CD4-positive, alpha-beta T cell (primary cell): ENCODE measurements at places on chromosomes 1 and 21. TPM values are rescaled to one million over a fixed set of nuclear protein-coding genes. Genes with fewer than 3 reads are reported as not detected.

- peak; percentile 25 for DNase-seq
- no peaks in the 10 kb centered on the region for H3K27me3 ChIP-seq
- peaks cover 48% of the 10 kb centered on the region for H3K4me1 ChIP-seq
- H3K36me3 ChIP-seq = no peaks in the 10 kb centered on the region
These were observed 124.8 kb downstream of the KCNN3 start for GRCh38 chr1:154745286-154745731.

Gene DHDDS
- 26.8 TPM for total RNA-seq

DNA sequence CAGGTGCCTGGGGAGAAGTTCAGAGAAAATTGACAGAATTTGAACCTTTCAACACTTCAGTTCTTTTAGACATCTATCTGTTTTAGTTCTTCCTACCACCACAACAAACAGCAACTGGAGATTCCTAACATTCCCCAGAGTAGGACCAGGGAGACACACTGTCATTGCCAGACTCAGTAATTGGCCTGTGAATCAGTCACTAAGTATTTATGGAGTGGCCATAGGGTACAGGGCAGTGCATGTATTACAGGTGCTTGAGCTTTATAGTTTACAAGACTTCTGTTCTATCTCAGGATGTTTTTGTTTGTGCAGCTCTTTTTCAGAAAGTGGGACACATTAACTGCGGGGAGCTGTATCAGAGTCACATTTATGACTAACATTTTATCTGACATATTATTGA is 1.7 kb downstream of the CDC14A start:
- peaks cover 44% of the 10 kb centered on the region for H3K36me3 ChIP-seq
- H3K27ac ChIP-seq = no peak overlapping the region
- peak overlapping the region; percentile 96 for H3K4me3 ChIP-seq

GRCh38 chr1:183484254-183484653 is 12.0 kb downstream of the SMG7 start:
- H3K36me3 ChIP-seq = no peaks in the 10 kb centered on the region
- no peak overlapping the region for H3K27ac ChIP-seq
- DNase-seq = no peak
- H3K4me1 ChIP-seq = peaks cover 8% of the 10 kb centered on the region
- H3K27me3 ChIP-seq = no peaks in the 10 kb centered on the region

GRCh38 chr1:222095606-222096475 is 354.0 kb upstream of the DUSP10 start:
- H3K27me3 ChIP-seq = no peaks in the 10 kb centered on the region
- H3K4me3 ChIP-seq = no peak overlapping the region
- H3K4me1 ChIP-seq = peaks cover 3% of the 10 kb centered on the region
- DNase-seq = peak; percentile 69

Gene PTGFR
- total RNA-seq = not detected

DNA sequence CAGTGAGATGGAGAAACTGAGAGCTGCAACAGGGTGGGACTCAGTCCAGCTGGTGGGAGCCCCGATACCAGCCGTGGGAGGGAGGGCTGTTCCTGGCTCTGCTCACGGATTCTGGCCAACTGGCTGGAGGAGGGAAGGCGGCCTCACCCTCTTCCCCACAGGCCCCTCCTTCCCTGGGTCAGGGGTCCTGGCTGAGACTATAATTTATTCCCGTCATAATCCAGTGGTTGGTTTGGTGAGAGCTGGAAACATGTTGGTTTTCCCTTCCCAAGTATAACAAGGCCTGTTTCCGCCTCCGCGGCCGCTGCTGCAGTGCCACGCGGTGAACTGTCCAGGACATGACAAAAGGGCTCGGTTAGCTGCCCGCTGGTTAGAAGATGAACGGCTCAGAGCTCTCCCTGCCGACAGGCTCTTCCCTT is 10.0 kb downstream of the PTPRF start:
- no peaks in the 10 kb centered on the region for H3K36me3 ChIP-seq
- no peak overlapping the region for H3K27ac ChIP-seq
- no peak for DNase-seq
- no peaks in the 10 kb centered on the region for H3K4me1 ChIP-seq

Gene RUNX1
- total RNA-seq = 71.7 TPM

DNA sequence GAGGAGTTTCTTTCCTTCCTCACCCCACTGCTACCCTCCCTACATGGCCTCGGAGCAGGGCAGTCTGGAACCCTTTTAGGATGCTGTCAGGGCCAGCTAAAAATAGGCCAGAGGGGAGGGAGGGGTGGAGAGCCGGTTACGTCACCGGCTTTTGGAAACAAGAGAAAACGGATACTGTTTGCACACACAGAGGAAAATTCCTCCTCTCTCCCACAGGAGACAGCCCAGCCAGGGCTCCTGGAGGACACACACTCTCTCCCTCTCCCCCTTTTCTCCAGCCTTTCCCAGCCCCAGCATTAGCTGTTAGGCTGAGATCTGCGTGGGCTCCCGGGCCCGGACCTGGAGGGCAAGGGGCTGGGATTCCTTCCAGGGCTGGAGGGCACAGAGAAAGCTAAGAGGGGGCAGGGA is 20.0 kb upstream of the ALDH4A1 start:
- DNase-seq = no peak
- H3K4me1 ChIP-seq = peaks cover 58% of the 10 kb centered on the region
- H3K4me3 ChIP-seq = no peak overlapping the region
- H3K27me3 ChIP-seq = no peaks in the 10 kb centered on the region
- H3K27ac ChIP-seq = peak overlapping the region; percentile 11

DNA sequence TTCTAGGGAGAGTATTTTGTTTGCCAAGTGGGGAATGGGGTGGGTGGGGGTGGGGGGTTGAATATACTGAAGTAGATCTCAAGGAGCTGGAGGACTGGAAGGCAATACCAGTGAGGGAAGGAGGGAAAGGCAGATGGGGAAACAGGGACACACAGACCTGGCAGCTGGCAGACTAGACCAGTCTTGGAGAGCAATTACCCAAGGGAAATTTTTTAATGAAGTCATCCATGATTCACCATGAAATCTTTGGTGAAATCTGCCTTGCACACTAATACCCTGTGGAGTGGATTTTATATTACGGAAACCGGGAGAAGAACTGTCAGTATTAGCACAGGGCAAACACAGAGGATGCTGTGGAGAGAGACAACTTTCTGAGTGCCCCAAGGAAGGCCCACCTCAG is 29.7 kb upstream of the MARK1 start:
- no peak for DNase-seq
- H3K36me3 ChIP-seq = no peaks in the 10 kb centered on the region
- H3K27me3 ChIP-seq = peaks cover 5% of the 10 kb centered on the region

Gene ICOSLG
- 22.9 TPM for total RNA-seq

GRCh38 chr1:61682891-61683290 is 42.0 kb downstream of the TM2D1 start:
- no peak overlapping the region for H3K27ac ChIP-seq
- peaks cover 35% of the 10 kb centered on the region for H3K36me3 ChIP-seq
- no peaks in the 10 kb centered on the region for H3K4me1 ChIP-seq

- no peak for DNase-seq
- no peaks in the 10 kb centered on the region for H3K27me3 ChIP-seq
- H3K4me1 ChIP-seq = no peaks in the 10 kb centered on the region
- no peaks in the 10 kb centered on the region for H3K36me3 ChIP-seq
- H3K27ac ChIP-seq = no peak overlapping the region
These were observed 8.7 kb upstream of the IRF2BP2 start for GRCh38 chr1:234618737-234619049.

DNA sequence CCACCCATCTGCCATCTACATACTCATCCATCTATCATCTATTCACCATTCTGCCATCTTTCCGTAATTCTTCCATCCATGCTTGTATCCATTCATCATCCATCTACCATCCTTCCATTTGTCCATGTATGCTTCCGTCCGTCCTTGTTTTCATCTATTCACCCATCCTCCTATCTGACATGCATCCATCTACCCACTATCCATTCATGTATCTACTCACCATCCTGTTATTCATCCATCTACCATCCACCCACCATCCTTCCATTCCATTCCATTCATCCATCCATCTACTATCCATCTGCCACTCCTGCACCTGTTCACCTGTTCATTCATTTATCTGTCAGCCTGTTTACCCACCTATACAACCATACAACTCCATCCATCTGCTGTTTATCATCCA is 86.2 kb downstream of the TRIM11 start:
- H3K36me3 ChIP-seq = peaks cover 41% of the 10 kb centered on the region
- no peaks in the 10 kb centered on the region for H3K4me1 ChIP-seq
- H3K27ac ChIP-seq = no peak overlapping the region
- DNase-seq = no peak

Gene TAF5L
- 19.5 TPM for total RNA-seq

Gene USP1
- total RNA-seq = 26.2 TPM

Gene KCNJ10
- total RNA-seq = not detected

Gene SLC35D1
- 9.1 TPM for total RNA-seq

GRCh38 chr1:43274125-43274803 is 4.5 kb downstream of the TMEM125 start:
- peak overlapping the region; percentile 14 for H3K4me3 ChIP-seq
- peak overlapping the region; percentile 30 for H3K27ac ChIP-seq
- no peaks in the 10 kb centered on the region for H3K27me3 ChIP-seq
- no peaks in the 10 kb centered on the region for H3K36me3 ChIP-seq

Gene PAPPA2
- not detected for total RNA-seq

Gene DEPDC1
- total RNA-seq = not detected

- no peak for DNase-seq
These were observed 7.0 kb upstream of the RWDD3 start for GRCh38 chr1:95226781-95227660.

GRCh38 chr21:14836950-14837349 is 227.8 kb downstream of the NRIP1 start:
- H3K4me1 ChIP-seq = no peaks in the 10 kb centered on the region
- no peak for DNase-seq
- H3K4me3 ChIP-seq = no peak overlapping the region
- no peak overlapping the region for H3K27ac ChIP-seq

- DNase-seq = no peak
- H3K4me1 ChIP-seq = no peaks in the 10 kb centered on the region
- H3K27ac ChIP-seq = no peak overlapping the region
- peaks cover 23% of the 10 kb centered on the region for H3K36me3 ChIP-seq
- H3K27me3 ChIP-seq = no peaks in the 10 kb centered on the region
- no peak overlapping the region for H3K4me3 ChIP-seq
These were observed 38.4 kb downstream of the EEIG2 start for GRCh38 chr1:108598340-108598739.

- no peak overlapping the region for H3K27ac ChIP-seq
- H3K27me3 ChIP-seq = no peaks in the 10 kb centered on the region
These were observed 499.1 kb upstream of the TMPRSS15 start for GRCh38 chr21:18902660-18903059.

Gene CLCNKB
- total RNA-seq = not detected

- H3K27ac ChIP-seq = no peak overlapping the region
- no peak overlapping the region for H3K4me3 ChIP-seq
- DNase-seq = no peak
- no peaks in the 10 kb centered on the region for H3K27me3 ChIP-seq
- H3K4me1 ChIP-seq = no peaks in the 10 kb centered on the region
- peaks cover 16% of the 10 kb centered on the region for H3K36me3 ChIP-seq
These were observed 40.6 kb upstream of the ARTN start for GRCh38 chr1:43893006-43893405.

DNA sequence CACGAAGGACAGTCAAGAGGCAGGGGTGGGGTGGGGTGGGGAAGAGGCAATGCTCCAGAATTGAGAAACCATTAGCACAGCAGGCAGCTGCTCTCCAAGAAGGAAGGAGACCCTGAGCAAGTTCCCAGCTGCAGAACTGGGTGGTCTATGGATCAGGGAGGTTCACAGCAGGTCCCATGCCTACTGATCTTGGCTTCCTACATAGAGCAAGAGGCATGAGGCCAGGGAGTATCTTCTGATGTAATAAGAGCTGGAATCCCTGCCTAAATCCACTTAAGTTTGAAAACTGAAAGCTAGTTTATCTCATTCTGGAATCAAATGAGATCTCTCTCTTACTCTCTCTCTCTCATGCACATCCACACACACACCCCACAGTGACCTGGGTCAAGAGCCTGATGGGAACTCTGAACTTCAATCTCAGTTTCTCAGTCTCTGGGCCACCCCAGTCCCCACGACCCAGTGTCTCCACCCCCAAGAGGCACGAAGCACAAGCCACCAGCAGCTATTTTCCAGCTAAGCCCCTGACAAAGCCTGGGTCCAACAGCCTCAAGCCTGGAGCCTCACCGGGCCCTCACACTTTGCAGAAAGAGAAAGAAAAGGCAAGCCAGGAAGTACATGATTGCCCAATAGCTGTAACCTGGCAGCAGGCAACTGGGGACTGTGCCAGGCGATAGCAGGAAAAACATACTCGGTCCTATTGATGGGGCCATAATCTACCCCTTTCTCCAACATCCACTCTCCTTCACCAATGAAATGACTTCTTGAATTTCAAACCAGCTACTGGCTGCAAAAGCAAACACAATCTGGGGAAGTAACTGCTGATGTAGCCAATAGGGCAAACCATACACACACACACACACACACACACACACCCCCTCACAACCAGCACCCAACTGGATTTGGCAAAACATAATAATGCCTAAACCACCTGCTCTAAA is 2.2 kb downstream of the NUAK2 start:
- DNase-seq = peak; percentile 15
- peak overlapping the region; percentile 67 for H3K27ac ChIP-seq
- no peaks in the 10 kb centered on the region for H3K27me3 ChIP-seq
- peaks cover 72% of the 10 kb centered on the region for H3K4me1 ChIP-seq

- no peaks in the 10 kb centered on the region for H3K27me3 ChIP-seq
- H3K27ac ChIP-seq = no peak overlapping the region
- no peak overlapping the region for H3K4me3 ChIP-seq
- peaks cover 94% of the 10 kb centered on the region for H3K4me1 ChIP-seq
These were observed 7.1 kb downstream of the SLC2A1 start for GRCh38 chr1:42951588-42951987.

DNA sequence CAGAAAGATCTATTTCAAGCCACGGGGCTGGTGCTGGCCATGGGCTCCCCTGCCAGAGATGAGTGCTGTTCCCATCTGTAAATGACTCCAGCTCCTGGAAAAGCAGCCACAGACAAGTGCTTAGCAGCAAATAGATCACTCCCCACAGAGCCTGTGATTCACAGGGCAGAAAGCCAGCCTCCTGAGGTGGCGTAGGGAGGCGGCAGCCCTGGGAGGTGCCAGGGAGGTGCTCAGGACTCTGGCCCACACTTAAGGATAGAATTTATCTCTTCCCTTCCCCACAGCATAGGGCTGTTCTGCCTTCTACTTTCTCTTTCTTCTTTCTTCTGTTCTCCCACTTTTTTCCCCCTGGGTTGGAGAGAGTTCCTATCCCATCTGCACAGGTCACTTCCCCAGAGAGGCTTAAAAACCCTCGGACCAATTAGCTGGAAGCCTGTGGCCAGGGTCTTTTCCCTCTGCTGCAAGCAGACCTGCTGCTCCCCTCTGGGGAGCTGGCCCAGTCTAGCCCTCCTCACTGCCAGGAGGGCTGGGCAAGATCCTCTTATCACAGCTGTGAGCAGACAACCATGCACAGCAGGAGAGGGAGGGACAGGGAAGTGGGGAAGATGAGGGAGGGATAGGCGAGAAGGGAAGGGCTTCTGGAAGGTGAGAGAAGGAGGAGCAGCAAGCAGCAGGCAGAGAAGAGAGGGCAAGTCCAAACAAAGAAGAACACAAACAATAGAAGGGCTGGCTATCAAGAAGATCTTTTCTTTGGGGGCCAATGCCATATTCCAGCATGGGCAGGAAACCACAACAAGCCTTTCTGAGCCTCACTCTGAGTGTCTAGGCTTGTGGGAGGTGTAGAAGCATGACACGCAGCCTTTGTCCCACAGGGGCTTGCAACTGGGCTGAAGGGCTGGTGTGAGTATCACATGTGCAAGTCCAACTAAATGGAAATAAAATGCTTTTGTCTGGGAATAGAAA is 41.0 kb downstream of the KCND3 start:
- no peak for DNase-seq
- H3K4me3 ChIP-seq = no peak overlapping the region
- no peaks in the 10 kb centered on the region for H3K36me3 ChIP-seq
- H3K27me3 ChIP-seq = peaks cover 15% of the 10 kb centered on the region
- H3K27ac ChIP-seq = no peak overlapping the region

- H3K4me3 ChIP-seq = no peak overlapping the region
- H3K4me1 ChIP-seq = no peaks in the 10 kb centered on the region
- H3K27me3 ChIP-seq = no peaks in the 10 kb centered on the region
- H3K36me3 ChIP-seq = no peaks in the 10 kb centered on the region
- DNase-seq = no peak
These were observed 245.1 kb downstream of the RHOU start for GRCh38 chr1:228980232-228980937.
